T-helper 2 cell (primary cell): ENCODE measurements at places on chromosomes 3 and 15.

DNA sequence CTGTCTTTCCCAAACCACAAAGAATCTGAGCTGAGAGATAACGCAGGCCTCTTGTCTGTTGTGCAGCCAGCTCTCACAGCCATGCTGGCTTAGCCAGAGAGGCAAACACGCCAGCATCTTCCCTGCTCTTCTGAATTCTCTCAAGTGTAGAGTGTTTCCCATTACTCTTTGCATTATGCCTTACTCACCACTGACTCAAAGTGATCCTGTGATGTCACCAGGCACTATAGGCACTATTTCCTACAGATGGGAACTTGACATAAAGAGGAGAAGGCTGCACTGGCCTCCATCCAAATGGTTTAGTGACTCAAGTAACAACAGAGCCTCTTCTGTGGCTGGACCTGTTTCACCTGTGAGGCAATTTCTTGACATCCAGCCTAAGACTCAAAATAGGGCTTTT lies 44.4 kb downstream of the PDZRN3 start:
- no peak for DNase-seq

DNA sequence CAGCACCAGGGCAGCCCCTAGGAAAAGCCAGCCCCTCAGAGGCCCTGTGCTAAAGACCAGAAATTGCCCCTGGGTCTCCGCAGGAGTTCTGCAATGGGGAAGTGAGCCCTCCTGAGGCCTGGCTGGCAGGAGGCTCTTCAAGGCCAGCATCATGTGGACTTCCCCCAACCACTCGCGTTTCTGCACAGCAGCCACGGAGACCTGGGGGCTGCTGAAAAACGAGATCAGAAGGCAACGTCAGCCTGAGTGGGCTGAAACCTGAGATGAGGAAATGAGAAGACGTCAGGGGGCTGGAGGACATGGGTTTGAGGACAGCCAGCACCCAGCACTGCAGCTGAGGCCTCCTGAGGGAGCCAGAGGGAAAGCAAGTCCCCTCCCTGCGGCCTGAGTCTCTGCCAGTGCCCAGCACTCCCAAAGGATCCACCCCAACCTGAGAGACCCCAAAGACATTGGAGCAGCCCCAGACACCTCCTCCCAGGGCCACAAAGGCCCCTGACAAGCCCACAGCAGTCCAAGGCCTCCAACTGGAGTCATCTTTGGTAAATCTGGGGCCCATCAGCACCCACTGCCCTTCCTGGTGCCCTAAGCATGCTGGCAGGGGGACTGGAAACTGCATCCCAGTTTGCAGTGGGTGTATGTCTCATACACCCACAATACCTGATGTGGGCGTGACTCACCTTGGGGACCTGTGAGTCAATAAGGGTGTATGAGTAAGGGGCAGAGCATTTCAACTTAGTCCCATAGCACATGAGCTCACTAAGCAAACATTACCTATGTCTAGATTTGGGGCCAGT lies 29.2 kb upstream of the CYP11A1 start:
- DNase-seq, result no peak

- no peak for DNase-seq
These were observed 470.2 kb upstream of the RASGRP1 start for GRCh38 chr15:39034816-39035215.

DNA sequence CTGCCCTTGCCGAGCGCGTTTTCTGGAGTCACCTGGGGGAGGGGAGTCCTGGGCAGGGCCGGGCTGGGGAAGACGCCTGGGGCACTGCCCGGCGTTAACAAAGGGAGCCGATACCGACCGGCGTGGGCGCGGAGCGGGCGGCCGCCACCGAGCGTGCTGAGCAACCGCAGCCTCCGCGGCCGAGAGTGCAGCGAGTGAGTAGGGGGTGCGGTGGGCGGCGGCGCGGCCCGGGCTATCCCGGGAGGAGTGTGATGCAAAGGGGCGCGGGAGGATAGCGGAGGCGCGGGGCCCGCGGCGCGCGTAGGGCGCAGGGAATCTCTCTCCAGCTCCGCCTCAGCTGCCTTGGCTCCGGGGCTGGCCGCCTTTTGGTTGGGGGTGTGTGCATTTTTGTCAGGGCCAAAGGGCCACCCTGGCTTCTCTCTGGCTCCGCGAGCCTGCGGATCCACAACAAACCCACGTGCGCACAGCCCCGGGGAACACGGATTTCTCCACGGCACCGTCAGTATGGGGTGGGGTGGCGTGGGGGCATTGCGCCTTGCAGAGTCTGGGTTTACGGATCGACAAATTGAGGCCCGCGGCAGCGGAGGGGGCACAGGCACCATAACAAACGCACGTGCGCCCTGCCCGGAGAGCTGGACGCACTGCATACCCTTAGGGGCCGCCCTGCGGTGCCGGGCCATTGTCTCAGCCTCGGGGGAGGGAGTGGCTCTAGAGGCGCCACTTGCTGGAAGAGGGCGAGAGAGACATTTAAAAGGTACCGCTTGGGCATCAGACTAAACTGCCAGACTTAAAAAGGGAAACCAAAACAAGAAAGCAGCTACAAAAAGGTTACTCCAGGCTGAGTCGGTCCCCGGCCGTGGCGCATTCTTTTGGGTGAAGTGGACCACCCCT lies 560 bp downstream of the ST6GAL1 start:
- DNase-seq, result peak; percentile 49

DNA sequence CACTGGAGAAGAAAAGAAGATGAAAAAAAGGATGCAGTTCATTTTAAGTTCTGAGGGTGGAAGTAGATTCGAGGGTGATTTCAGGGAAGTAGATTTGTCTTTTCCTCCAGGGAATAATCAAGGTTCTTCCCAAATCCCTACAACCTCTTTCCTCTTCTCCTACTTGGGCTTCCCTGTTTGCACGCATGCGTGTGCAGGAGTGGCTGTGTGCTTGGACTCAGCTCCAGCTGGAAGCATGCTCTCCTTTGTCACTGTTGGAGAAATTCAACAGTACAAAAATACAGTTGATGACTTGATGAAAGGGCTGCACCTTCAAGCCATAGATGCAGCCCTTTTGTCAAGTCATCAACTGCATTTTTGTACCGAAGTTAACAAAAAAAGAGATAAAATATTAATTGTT lies 3.8 kb downstream of the OR5K2 start:
- no peak for DNase-seq

GRCh38 chr3:45464336-45465170 lies 76.2 kb downstream of the LARS2 start:
- DNase-seq, result no peak

GRCh38 chr3:169998668-169999131 lies 32.1 kb downstream of the SEC62 start:
- no peak for DNase-seq

DNA sequence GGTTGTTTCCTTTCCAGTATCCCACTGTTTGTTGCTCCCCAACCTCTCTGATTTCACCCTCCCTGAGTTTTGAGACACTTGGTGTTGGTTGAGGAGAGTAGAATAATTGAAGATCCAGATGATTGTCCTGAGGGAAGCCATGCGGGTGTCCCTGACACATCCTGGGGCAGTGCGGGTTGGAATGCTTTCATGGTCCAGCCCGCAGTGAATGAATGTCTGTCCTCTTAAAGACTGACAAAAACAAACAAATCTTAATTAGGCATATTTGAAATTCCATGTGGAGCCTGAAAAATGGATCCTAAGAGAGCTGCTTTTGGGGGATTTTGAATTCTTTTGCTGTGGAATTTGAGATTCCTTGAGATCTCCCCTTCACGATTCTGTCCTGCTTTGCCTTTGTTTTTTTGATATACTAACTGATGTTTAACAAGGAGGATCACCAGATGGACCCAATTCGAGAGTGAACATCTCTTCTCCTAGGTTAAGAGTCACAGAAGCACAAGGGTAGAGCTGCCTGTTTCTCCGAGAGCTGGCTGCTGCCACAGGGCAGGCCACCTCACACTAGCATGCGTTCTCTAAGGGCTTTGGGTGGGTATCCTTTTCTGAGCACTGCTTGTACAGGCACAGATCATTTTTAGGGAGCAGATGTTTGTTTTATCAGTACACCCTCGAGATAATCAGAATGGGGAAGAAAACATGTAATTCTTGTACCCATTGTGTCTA lies 47.4 kb downstream of the GPR171 start:
- DNase-seq, result no peak
